ENCODE measurements at places on chromosomes 2 and 18.

DNA sequence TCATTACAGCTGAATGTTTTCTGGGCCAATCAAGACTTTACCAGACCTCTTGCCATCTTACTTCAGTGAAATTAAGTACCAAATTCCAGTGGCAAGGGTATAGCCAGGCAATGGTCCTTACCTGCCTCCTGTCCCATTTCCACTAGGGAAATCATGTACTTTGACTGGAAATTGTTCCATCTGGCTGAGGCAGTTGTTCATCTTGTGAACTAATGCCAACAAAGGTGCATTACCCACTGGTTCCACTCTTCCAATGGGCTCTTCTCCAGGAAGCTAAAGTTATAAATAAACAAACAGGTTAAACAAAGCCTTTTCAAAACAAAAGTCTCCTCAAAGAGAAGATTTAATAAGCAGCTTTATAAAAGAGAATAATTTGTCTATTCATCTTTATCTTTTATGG lies 80.7 kb upstream of the DNER start:
- DNase-seq, result no peak

DNA sequence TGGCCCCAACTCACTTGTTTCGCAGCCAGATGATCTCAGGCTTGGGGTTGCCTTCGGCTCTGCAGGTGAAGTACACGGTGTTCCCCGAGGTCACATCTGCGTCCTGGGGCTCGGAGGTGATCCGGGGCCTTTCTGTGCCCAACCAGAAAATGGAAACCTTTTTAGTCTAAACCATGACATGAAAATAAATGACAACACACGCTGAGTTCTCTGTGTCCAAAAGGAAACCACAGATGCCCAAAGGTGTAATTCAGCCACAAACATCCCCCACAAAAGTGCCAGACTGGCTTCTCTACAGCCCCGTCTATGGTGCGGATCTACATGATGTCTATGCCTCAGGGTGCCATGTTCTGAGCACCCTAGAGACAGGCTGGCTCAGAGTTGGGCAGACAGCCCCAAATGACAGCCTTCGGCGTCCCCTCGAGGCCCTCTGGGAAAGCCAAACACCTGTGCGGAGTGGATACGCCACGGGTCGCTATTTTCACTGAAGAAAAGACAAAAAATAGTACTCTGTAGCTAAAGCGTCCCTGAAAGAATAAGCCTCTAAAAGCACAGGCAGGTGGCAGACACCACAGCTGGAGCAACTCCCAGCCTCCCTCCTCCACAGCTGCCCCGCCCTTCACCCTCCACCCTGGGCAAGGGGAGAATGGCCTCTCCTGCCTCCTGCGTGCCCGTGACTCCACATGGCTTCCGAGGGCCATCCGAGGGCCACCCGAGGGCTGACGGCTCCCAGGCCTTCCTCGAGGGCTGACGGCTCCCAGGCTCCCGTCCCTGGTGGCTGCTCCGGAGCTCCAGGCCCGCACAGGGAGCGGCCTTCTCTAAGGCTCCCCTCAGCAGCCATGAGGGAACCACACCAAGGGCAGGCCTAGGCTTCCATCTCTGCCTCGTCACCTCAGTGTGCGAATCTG lies 67.1 kb downstream of the PXDN start:
- DNase-seq, result no peak

GRCh38 chr18:9631814-9632496 lies 17.6 kb upstream of the PPP4R1 start:
- DNase-seq, result no peak

DNA sequence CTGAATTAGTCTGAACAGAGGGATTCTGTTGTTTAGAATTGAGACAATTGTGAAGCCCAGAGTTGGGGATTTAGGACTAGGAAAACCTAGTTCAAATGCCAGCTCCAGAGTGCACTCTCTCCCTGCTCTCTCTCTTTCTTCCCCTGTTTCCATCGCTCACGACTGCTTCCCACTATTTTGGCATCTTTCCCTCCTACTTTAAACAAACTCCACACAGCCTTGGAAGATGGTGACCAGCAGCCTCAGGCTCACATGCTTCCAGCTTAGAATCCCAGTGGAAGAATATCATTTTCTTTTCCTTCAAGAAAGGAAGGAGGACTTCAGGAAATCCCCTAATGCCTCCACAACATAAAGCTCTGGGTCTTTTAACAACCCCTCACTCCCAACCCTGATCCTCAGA lies 6.1 kb upstream of the DNMT3A start:
- no peak for DNase-seq
